ENCODE measurements at places on chromosomes 6 and 20.

GRCh38 chr6:77511860-77512259 is 48.6 kb upstream of the HTR1B start:
- no peak for DNase-seq

- DNase-seq: no peak
Observed at GRCh38 chr6:52725535-52726192, 37.6 kb downstream of the GSTA2 start.

DNA sequence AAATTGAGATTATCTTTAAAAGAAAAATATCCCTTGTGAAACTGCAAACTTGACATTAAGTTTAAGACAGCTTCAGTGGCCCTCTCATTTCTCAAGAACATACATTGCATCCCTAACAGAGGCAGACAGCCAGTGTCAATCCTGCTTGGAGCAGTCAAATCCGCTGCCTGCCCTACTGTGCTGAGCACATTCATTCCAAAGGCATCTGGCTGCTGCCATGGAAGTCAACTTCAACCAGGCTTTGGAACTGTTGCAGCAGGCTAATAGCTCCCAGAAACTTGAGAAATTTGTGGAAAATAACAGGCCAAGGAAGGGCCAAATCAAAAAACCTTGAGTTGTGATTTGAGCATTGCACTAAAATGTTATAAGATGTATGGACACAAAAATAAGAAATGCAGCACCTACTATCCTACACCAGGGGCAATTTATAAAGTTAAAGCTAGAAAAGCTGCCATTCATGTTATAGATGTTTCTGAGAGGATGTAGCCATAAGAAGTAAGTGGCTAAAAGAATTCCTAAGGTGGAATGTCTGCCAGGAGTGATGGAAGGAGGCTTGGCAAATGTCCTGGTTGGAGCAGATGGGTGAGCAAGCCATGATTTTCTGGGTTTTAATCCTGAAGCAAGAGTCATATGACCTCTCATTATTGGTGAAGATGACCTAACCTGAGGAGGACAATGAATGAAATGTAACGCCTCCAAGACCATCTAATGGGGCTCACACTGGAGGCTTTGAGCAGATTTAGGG is 31.4 kb upstream of the HAO1 start:
- no peak for DNase-seq

- no peak for DNase-seq
Observed at GRCh38 chr6:42095776-42096541, 45.6 kb downstream of the TAF8 start.

DNA sequence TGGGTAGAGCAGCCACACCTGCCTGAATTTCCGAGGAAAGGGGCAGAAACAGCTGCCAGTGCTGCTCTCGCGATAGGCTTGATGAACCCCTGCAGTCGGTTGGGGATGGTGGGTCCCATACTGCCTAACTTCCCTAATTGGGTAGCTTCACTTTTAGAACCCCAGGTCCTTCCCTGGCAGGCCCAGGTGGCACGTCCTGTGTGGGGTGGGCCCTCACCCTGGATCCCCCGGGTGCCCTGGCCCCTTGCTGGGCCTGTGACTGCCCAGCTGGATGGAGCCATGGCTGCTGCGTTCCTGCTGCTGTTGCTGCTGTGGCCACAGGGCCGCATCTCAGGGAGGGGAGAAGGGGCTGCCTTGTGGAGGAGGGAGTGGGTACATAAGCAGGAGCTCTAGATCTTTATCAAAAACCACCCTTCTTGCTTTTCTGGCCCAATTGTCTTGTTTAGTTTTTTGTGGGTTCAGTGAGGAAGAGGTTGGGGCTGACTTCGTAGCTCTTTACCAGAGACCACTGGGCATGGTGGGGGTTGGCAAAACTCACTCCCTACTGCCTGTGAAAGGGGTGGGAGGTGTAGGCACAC is 19.2 kb downstream of the TREML4 start:
- DNase-seq: no peak

DNA sequence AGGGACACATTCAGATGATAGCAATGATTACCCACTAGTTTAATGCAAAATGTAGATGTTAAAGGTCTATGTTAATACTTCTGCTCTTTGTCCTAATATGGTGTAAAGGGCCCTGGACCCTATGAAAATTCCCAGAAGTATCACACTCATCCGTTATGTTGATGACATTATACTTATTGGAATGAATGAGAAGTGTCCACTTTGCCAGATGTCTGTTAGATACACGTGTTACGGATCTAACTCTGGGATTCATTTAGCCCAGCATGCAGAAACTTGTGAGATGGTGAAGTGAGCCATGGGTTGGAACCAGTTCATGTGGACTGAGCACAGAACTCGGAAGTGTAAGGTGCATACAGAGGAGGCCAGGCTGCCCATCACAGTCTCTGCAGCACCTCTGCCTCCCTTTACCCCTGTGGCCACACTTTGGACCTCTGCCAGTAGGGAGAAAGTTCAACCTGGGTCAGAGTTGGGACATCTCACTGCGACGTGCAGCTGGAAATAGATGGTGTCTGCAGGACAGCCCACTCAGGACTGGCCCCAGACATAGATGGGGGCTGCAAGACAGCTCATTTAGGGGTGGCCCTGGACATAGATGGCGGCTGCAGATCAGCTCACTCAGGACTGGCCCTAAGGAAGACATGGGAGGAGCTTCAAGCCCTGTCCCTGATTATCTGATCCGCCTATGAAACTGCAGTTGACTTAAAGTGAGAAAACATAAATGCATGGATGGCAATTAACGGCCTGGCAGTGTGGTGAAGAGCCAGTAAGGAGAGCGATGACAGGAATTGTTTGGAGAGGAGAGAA is 71.2 kb upstream of the THBS2 start:
- no peak for DNase-seq

- DNase-seq: no peak
Observed at GRCh38 chr6:112665114-112665513, 318.0 kb downstream of the RFPL4B start.

GRCh38 chr6:69926745-69927144 is 60.4 kb downstream of the COL19A1 start:
- no peak for DNase-seq

- no peak for DNase-seq
Observed at GRCh38 chr6:33324125-33324524, 6.6 kb upstream of the ZBTB22 start.

- DNase-seq: no peak
Observed at GRCh38 chr6:151494235-151494935, 568 bp downstream of the CCDC170 start.

DNA sequence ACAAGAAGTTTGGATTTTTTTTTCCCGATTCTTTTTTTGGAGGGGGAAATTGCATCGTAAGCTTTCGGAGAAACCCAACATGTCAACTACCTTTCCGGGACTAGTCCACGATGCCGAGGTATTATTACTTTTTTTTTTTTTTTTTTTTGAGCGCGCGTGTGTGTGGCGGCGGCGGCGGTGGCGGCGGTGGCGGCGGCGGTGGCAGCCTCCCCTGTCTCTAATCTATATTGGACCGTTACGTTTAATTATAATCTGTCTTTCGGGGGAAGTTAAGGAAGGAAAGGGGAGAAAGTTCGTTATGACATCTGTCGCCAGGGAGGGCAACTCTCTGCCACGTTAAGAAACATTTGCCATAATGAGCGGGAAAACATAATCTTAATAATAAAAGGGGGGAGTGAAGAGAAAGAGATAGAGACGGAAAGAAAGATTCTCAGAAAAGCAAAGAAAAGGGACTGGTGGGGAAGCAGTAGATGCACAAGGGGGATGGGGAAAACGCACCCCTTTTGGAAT is 706 bp downstream of the TFAP2D start:
- no peak for DNase-seq

DNA sequence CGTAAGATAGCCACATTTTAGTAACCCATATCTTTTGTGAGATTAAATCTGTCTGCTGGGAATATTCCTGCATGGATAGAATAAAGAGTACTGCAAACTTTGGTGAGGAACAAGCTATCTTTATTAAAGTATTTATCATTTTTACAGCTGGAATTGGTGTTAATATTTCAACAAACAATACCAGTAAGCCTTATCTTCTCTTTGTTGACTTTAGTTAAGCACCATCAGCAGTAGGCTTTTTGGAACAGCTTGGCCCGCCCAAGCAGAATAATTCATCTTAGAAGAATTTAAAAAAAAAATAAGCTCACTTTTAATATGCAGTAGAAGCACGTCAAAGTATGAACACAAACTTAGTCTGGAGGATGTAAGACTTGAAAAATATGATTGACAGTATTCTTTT is 917.8 kb upstream of the ADGRB3 start:
- no peak for DNase-seq

DNA sequence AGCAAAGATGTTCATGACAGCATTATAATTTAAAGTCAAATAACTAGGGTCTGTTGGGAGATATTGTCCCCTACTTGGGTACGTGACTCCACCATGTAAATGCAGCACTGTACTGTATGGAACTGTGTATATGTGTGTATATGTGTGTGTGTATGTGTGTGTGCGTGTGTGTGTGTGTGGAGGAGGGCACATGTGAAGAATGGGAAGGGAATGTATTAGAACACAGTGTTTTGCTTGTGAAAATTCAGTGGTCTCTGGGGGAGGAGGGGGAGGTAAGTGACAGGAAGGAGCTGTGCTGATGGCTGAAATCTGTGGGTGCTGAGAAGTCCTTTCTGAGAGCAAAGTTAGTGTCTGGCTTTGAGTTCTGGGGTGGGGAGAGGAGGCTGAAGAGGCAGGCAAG is 23.9 kb upstream of the VEGFA start:
- DNase-seq: no peak

- no peak for DNase-seq
Observed at GRCh38 chr20:38267901-38268514, 7.5 kb upstream of the KIAA1755 start.

DNA sequence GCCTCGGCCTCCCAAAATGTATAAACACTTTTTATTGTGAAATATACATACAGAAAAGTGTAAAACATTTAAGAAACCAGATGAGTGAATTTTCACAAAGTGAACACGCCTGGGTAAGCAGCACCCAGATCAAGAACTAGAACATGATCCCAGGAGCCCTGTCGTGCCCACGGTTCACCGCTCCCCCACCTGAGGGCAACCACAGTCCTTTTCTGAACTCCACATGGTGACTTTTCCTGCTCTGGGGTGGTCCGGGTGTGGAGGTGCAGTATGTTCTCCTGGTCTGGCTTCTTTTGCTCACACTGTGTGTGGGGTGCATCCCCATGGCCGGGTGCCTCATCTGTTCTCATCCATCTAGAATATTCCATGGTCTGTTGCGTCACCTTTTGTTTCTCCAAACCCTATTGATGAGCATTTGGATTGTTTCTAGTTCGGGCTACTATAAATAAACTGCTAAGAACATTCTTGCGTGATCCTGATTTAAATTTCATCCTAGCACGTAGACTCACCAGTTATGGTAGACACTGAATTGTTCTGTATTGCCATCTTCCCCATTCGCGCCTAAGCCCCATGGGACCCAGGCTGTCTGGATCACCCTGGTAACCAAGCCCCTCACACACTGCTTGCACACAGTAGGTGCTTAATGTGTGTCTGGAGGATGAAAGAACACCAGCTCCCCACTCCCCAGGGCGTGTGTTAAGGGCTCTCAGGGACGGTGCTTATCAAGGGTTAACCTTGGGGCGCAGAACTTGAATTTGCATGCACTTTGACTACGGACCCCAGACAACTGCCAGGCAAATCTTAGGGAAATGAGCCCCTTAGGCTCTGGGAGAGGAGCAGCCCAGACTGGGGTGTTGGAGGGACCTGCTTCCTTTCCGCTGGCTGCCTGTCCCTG is 56.2 kb downstream of the CTCFL start:
- no peak for DNase-seq

GRCh38 chr6:169168706-169169105 is 84.9 kb downstream of the THBS2 start:
- DNase-seq: no peak

DNA sequence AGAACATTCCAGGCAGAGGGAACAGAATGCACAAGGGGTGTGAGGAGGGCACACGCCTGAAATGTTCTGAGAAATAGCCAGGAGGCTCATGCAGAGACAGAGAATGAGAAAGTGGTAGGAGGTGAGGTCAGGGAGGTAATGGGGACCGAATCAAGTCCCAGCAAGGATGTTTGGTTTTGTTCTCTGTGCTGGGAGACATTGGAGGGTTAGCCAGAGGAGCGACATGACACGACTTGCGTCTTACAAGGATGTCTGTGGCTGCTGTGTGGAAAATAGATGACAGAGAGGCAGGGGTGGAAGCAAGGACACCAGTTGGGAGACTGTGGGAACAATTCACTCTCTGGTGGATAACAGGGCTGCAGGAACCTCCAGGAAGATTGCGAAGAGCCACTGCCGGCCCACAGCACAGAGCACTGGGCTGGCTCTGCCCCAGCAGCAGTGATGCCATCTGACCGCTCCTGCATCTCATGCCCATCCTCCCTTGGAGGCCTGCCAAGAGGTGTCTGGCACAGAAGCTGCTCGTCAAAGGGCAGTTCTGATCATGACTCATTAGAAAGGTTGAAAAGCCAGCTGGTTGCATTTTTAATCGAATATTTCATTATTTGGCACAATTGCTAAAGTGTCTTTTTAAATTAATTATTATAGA is 57.7 kb upstream of the CD83 start:
- no peak for DNase-seq

DNA sequence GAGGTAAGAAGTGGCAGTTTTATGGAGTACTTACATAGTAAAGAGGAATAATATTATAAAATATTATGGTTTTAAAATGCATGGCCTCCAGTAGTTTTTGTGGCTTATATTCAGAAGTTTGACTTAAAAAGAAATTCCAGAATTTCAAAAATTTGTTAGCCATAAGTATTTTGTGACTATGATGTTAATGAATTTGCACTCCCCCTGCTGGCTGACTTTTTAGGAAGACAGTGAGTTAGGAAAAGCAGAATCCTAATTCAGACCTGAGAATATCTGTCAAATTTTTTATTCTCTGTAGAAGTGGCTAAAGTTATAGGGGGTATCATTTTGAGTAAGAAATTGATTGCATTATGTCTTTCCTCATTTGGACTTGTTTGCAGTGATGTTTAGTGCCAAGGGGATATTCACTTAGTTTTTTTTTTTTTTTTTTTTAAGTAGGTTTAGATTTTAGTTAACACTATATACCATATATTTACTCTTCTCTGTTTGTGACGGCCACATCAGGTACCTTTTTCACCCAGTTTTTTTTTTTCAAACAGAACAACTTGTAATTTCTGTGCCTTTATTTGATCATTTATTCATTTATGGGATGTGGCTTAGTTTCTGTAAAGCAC is 40.8 kb downstream of the ZFAND3 start:
- DNase-seq: no peak

- DNase-seq: no peak
Observed at GRCh38 chr6:156658186-156658965, 118.8 kb upstream of the ARID1B start.

DNA sequence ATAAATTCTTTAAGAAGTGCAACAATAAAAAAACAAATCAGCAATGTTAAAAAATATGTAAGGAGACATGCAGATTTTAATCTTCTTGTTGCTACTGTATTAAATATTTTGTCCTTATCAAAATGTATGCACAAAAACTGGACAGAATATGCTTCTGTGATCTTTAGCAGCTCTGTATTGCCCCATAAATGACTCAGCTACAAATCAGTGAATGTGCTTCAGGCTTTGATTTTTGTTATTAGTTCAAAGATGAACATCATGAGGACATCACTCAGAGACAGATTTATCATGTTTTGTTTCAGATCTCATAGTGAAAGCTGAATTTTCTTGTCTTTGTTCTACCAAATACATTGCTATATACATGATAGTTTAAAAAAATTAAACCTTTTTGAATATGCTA is 312.4 kb downstream of the GRIK2 start:
- no peak for DNase-seq

GRCh38 chr6:34580707-34581560 is 24.8 kb upstream of the SPDEF start:
- no peak for DNase-seq
